NCI-H1436 treated with DMSO at 0.1 percent for 48 hours (cell line): ENCODE measurements at places on chromosomes 1 and 21.

GRCh38 chr1:51953079-51953478 is 37.4 kb downstream of the RAB3B start:
- peak; percentile 91 for DNase-seq

- no peak for DNase-seq
These were observed 129.0 kb downstream of the TGFB2 start for GRCh38 chr1:218474128-218474527.

GRCh38 chr1:19450811-19451515 is 34.4 kb downstream of the CAPZB start:
- no peak for DNase-seq

DNA sequence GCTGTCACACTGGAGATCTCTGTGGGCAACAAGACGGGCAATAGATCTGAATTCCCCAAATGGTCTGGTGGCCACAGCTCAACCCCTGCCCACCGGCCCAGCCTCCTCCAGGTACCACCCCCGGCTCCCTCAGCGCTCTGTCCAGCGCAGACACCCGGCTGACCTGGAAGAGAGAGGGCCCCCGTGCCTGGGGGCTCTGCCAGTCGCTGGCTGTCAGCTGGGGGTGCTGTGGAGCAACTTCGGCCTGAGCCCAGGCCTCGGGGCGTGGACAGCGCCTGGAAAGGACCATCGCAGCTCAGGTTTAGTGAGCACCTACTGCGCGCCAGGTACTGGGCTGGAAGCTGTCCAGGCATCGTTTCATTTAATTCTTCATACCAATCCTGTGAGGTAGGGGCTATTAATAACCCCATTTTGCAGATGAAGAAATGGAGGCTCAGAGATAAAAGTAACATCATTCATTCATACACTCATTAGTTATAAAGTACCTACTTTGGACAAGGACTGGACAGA is 51.0 kb downstream of the AHDC1 start:
- DNase-seq, result no peak

DNA sequence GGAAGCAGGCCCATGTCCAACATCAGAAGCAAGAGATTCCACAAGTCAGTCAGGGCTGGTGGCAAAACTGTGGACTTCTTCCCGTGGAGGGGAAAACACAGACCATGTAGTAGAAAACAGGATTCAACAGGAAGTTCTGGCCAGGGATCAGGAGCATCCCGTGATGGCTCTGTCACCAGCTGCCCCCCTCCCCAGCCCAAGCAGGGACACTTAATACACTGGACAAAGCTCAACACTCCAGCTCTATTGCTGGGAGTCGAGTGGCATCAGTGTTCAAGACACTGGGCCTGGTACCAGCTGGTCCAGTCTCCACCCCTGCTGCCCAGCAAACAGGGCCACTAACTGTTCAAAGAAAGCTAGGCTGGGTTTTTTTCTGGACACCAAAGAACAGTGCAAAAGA is 3.7 kb downstream of the SLC45A3 start:
- no peak for DNase-seq

DNA sequence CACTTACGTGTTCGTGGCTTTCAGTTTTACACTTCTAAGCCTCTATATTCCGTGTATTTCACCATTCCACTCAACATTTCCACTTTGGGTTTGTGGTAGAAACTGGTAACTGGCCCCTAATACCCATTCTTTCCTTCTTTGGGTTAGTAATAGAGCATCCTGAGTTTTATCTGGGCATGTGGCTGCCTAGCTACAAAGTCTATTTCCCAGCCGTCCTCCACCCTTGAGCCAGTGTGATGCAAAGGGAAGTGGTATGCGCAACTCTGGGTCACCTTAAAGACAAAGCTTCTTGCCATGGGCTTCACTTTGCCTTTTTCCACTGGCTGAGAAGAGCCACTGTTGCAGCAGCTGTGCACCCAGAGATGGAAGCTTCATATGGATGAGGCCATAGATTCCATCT is 73.9 kb downstream of the LAMC2 start:
- DNase-seq, result no peak

- no peak for DNase-seq
These were observed 17.1 kb downstream of the CCN1 start for GRCh38 chr1:85597709-85598108.

- no peak for DNase-seq
These were observed 18.9 kb downstream of the ITLN2 start for GRCh38 chr1:160935527-160936258.

DNA sequence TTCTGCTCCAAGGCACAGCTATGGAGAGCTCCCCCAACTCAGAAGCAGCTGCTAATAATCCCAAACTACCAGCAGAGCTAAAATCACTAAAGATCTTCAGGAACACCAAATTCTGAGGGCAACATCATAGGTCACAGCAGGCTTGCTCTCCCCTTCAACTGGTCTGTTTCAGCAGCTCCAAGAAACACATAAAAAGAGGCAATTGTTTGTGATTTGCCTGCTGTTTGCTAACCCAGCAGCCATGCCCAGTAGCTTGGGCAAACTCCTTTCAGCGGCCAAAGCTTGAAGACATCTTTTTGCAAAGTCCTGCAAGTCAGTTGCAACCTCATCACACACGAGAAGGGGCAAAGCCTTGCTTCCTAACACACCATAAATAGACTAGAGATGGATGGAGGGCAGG is 8.9 kb downstream of the ERI3 start:
- DNase-seq, result no peak

GRCh38 chr1:229544587-229544986 is 13.9 kb downstream of the ABCB10 start:
- no peak for DNase-seq

- DNase-seq, result no peak
These were observed 1.1 kb upstream of the KIF21B start for GRCh38 chr1:201024625-201024998.

GRCh38 chr1:37730376-37730775 is 34.5 kb downstream of the EPHA10 start:
- DNase-seq, result no peak

DNA sequence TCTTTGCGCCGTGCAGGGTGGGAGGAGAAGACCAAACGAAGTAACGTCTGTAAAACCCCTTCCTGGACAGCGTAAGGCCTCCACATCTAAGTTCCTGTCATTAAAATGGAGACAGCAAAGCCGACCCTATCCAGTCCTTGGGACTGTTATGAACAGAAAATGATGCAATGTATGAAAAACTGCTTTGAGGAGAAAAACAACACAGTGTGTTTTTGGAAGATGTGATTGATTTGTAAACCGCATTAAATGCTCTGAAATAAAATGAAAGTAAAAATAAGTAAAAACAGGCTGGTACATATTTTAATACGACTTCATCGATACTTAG is 827 bp upstream of the URB1 start:
- DNase-seq, result no peak

GRCh38 chr21:37365517-37366481 is 774 bp upstream of the DYRK1A start:
- no peak for DNase-seq

GRCh38 chr1:50548243-50548642 is 125.0 kb upstream of the DMRTA2 start:
- no peak for DNase-seq

- no peak for DNase-seq
These were observed 241.9 kb downstream of the PTPRU start for GRCh38 chr1:29478151-29478791.

DNA sequence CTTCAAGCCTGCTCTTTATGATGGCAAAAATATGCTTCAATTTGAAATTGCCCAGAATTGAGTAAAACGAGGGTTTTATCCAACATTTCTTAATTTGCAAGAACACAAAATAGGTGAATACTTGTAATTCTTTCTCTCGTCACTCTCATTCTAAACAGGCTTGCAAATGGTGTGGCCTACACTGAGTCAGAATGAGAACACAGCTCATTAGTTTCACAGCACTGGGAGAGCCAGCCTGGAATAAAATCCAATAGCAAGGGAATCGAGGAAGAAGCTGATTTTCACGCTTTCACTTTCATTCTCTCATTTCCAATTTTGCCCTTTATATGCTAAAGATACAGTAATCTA is 537.5 kb downstream of the LTN1 start:
- no peak for DNase-seq

DNA sequence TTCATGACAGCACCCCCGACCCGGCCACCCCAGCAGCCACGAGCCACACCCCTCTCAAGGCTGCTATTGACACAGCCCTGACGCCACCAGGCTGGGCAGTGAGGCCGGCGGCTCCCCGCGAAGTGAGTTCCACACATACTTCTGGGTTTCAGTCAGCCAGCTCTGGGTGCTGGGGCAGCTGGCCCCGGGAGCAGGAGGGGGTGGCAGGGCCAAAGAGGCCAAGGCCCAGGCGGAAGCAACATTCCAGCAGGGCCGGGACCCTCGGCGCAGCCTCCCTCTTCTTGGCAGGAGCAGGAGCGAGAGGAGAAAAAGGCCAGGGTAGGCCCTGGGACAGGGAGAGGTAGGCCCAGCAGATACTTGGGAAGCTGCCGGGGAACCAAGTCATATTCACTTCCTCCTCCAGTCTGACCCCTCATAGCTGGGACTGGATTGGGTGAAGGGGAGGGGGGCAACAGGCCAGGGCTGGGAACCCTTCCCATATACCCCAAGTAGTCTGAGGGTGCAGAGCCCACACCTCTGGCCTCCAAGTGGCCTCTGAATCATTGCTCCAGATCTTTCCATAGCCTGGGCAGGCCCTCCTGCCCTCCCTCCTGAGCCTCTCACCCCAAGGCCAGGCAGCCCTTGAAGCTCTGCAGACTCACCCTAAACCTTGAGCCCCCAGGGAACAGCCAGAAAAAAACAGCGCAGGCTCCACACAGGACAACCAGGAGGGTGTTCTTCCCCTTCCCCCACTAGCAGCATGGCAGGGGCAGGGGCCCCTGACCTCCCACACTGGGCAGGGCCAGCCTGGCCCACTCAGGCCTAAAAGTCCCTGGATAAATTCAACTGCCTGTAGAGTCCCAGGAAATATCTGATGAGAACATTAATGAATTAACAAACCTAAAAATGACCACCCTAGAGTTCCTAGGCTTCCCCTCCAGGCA is 5.7 kb downstream of the HSPG2 start:
- no peak for DNase-seq

- no peak for DNase-seq
These were observed 21.6 kb downstream of the SYF2 start for GRCh38 chr1:25210728-25211127.

DNA sequence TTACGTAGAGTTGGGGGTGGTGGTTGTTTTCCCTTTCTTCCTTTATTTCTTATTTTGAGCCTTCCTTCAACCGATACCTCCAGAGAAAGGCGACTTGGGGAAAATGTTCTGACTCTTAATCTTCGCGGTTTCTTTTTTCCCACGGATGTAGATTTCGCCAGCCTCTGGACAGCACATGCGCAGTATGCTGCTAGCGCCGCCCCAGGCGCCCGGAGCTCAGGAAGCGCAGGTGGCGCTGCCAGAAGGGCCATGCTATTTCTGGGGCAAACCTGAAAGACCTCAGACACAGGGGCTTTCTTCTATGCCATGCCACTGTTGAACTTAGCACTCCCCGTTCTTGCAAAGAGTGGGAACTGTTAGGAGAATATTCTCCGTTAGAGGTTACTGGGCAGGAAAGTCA is 392.1 kb downstream of the KIF26B start:
- no peak for DNase-seq

- DNase-seq, result no peak
These were observed 108.2 kb downstream of the LTN1 start for GRCh38 chr21:28884481-28884880.

DNA sequence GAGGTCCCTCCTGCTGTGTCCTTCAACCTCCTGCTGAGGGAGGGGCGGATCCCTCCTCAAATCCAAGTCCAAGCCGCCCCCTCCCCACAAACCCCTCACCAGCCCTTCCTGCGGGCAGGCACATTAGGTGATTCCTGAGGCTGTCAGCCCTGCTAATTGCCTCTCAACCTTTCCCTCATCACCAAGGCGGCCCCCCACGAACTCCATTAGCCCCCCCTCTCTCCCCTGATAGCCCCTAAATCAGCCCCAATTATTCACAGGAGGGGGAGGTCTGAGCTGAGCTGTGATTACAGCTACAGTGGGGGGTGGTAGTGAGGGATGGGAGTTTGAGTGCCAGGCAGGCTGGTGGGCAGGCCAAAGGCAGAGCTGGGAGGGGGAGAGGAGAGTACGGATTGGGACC is 5.8 kb upstream of the PEAR1 start:
- no peak for DNase-seq
